Glutamatergic neuron (in vitro differentiated cells): ENCODE measurements at places on chromosomes 3 and 15.

GRCh38 chr3:9169956-9170850 is 79.2 kb downstream of the SRGAP3 start:
- H3K4me3 ChIP-seq, result no peak overlapping the region
- H3K27ac ChIP-seq, result no peak overlapping the region
- H3K4me1 ChIP-seq, result peaks cover 34% of the 10 kb centered on the region
- no peaks in the 10 kb centered on the region for H3K36me3 ChIP-seq
- DNase-seq, result no peak

DNA sequence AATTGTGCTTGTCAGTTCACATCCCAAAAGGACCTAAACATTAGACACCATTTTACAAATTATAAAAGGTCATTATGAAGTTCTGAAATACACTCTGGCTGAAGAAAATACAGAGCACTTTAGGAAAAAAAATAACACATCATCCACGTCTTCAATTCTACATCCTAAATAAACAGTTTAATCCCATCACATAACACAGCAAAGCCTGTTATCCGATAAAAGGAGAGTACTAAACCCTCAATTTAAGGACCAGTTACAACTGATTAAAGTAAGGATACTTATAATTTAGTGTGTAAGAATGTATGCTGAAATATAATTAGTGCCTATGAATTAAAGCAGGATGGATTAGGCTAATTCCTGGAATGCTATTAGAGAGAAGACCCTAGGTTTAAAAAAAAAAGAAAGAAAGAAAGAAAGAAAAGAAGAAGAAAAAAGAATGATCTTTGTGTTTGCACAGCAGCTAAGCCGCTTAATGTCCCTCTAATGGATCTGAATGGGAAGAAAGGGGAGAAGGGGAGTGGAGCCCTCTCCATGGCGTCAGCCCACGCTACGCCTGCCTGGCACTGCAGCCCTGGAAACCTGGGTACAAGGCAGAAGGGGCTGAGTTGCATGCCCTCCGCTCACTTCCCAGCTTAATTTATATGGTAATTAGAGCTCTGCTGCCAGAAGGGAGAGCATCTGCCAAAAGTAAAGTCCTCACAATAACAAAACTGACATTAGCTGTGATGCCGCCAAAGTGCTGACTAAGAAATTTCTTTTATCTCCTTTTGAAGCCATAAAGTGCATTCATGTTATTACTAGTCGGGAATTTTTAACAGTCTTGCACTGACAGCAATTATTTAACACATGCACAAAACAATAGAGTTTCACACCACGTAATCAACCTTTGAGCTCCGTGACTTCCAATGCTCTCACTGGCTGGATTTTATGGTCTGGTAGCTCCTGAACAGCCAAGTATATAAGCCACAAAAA is 90.0 kb downstream of the FSIP1 start:
- H3K27ac ChIP-seq, result peak overlapping the region; percentile 84
- H3K36me3 ChIP-seq, result no peaks in the 10 kb centered on the region
- peaks cover 23% of the 10 kb centered on the region for H3K4me1 ChIP-seq

- H3K4me3 ChIP-seq, result no peak overlapping the region
- H3K27ac ChIP-seq, result no peak overlapping the region
- no peak for DNase-seq
- H3K27me3 ChIP-seq, result no peaks in the 10 kb centered on the region
- peaks cover 13% of the 10 kb centered on the region for H3K4me1 ChIP-seq
- H3K36me3 ChIP-seq, result no peaks in the 10 kb centered on the region
These were observed 153.8 kb downstream of the EBLN2 start for GRCh38 chr3:73215281-73215680.

GRCh38 chr3:132637590-132637989 is 22.0 kb downstream of the ACAD11 start:
- no peaks in the 10 kb centered on the region for H3K4me1 ChIP-seq
- no peak overlapping the region for H3K4me3 ChIP-seq
- H3K36me3 ChIP-seq, result no peaks in the 10 kb centered on the region
- no peak overlapping the region for H3K27ac ChIP-seq

- no peak overlapping the region for H3K4me3 ChIP-seq
- H3K4me1 ChIP-seq, result peaks cover 13% of the 10 kb centered on the region
- no peak for DNase-seq
- H3K27me3 ChIP-seq, result peaks cover 4% of the 10 kb centered on the region
- no peak overlapping the region for H3K27ac ChIP-seq
These were observed 11.4 kb upstream of the SNRPA1 start for GRCh38 chr15:101306341-101307047.

GRCh38 chr3:128573160-128573559 is 77.5 kb downstream of the RPN1 start:
- no peak overlapping the region for H3K4me3 ChIP-seq
- H3K36me3 ChIP-seq, result no peaks in the 10 kb centered on the region
- no peaks in the 10 kb centered on the region for H3K4me1 ChIP-seq
- DNase-seq, result no peak

DNA sequence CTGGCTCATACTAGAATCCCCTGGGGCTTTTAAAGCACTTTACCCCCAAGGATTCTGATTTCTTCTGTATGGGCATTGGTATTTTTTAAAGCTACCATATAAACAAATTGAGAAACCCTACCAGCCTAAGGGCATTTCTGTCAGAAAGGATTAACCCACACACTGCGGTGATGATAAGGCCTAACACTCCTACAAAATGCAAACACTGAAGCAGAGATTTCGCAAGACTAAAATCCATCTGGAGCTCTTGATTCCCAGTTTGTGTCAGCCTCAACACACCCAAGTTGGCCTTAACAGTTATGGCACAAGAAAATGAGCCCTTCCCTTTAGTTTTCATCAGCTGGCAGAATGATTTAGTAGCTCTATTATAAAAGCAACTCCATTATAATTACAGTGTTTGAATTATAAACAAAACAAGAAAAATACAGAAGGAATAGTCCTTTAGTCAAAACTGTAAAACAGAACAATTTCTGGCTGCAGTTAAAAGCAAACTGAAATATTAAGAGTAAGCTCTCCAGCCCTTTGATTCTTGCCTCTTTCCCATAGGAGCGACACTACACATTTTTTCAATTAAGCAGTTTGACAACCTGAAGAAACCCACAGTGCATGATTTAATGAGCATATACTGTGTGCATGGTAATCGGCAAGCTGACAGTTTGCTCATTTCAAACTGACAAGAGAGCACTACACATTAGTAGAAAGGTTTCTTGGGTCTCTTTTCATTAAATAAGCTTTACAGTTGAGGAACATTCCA is 441.2 kb downstream of the FHIT start:
- no peaks in the 10 kb centered on the region for H3K4me1 ChIP-seq
- H3K27me3 ChIP-seq, result no peaks in the 10 kb centered on the region
- H3K4me3 ChIP-seq, result no peak overlapping the region
- no peak for DNase-seq
- no peak overlapping the region for H3K27ac ChIP-seq
